ENCODE measurements at places on chromosomes 11 and 22. TPM values are rescaled to one million over a fixed set of nuclear protein-coding genes. Genes with fewer than 3 reads are reported as not detected.

DNA sequence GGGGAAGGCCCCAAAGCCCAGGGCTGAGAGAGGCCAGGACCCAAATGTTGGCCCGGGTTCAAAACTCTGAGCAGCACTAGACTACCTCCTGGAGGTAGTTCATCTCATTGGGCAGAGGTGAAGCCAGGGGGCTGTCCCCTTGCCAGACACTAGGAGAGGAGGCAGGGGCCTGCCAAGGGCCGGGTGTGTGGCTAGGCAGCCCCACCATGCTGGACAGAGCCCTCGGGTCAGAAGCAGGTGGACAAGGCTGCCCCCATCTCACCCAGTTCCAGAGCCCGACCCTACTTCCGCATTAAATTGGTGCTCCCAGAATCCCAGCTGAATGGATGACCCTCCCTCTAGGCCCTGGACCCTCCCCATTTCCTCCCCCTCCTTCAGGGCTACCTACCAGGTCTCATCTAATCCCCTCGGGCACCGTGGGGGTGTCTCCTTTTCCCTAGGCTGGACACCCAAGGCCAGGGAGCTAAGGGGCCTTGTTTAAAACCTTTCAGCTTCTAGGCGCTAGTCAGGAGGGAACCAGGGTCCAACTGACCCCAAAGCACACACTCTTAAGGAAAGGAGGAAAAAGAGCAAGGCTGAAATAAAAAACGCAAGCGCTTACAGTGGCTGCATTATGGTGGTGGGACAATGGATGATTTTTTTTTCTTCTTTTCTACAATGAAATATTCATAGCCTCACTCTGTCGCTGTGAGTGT is 72.1 kb upstream of the TCF20 start:
- DNase-seq, result no peak

Gene SMDT1
- total RNA-seq, result 105 TPM

DNA sequence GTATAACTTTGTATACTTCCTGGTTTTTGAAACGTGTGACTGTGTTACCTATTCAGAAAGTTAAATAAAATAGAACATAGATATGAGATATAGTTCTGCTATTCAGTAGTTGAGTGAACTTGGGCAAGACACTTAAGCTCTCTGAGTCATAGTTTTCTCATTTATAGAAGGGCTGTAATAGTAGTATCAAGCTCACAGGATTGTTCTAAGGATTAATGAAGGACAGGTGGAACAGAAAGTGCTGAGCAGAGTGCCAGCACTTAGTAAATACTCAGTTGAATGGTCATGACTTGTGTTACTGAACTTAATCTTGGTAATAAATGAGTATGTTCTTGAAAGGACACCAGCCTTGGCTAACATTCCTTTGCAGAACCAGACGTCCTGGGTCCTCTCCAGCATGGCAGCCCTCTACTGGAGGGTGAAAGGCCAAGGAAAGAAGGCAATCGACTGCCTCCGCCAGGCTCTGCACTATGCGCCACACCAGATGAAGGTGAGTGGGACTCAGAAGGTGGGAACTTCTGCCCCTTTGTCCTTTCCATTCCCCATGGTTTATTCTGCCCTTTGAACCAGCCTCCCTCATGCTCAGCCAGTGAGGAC is 131.2 kb downstream of the TTC17 start:
- no peak for DNase-seq

Gene GGT1
- 47.6 TPM for total RNA-seq

DNA sequence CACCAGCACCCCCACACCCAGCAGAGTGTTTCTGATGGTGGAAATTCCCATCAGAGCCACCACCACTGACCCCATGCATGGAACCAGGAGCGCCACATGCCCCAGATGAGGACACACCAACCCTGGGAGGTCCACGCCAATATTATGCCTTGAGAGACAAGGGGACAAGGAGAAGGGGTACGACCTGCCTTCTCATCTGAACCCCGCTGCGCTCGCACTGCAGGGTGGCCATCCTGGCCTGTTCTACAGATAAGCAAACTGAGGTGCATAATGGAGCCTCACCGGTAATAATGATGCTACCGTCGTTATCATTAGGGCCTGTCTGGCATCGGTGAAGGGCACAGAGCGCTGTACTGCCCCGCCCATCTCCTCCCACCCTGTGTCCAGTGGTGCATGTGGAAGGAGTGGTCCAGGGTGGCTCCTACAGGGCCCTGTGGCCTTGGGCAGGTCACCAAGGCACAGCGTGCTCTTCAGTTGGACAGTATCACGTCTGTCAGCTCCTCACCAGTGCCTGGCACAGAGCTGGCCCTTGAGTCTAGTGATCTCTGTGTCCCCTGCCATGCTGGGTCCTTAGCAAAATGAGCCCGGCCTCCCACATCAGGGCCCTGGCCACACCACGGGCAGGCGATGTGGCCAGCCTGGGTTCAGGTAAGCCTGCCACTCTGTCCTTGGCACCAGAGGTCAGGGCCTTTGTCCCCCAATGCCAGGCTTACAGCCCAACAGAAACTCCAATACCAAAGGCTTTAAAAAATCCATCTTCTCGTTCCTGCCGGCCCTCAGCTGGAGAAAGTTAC is 92.2 kb downstream of the PHF21B start:
- no peak for DNase-seq

DNA sequence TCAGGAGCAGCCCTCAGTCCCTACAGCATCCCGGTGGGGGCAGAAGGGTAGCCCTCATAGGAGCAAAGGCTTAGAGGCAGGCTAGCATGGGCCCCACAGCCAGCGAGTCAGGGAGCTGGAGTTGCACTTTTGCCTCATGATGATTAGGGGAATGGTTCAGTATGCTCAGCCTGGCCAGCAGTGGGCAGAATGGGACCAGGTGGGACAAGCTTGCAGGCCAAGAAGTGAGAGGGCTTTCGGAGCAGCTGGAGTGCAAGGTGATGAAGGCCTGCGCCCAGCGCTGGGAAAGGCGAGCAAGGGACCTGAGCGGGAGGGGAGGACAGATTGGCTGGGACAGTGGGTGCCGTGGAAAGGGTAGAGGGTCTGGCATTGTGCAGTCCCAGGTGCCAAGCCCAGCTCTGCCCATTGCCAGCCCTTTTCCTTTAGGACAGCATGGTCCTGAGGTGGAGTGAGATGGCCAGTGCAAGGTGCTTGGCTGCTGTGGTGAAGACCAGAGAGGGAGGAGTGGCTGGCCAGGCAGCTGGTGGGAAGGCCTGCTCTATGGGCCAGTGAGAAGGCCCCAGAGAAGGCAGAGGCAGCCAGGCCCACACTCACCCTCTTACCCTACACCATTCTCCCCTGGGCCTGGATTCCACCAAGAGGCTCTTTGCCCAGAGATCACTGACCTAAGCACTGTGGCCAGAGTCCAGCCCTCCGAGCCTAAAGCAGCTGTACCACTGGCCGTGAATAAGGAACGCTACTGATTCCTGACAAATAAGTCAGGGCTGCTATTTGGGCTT is 47.9 kb upstream of the SUSD2 start:
- DNase-seq, result no peak

GRCh38 chr11:44368886-44369285 is 58.9 kb upstream of the ALX4 start:
- DNase-seq, result no peak

Gene NPAS4
- not detected for total RNA-seq

Gene KDM4E
- total RNA-seq, result not detected

- no peak for DNase-seq
These were observed 14.0 kb downstream of the TRIM44 start for GRCh38 chr11:35676611-35676965.
